ENCODE measurements at places on chromosomes 16 and 17.

DNA sequence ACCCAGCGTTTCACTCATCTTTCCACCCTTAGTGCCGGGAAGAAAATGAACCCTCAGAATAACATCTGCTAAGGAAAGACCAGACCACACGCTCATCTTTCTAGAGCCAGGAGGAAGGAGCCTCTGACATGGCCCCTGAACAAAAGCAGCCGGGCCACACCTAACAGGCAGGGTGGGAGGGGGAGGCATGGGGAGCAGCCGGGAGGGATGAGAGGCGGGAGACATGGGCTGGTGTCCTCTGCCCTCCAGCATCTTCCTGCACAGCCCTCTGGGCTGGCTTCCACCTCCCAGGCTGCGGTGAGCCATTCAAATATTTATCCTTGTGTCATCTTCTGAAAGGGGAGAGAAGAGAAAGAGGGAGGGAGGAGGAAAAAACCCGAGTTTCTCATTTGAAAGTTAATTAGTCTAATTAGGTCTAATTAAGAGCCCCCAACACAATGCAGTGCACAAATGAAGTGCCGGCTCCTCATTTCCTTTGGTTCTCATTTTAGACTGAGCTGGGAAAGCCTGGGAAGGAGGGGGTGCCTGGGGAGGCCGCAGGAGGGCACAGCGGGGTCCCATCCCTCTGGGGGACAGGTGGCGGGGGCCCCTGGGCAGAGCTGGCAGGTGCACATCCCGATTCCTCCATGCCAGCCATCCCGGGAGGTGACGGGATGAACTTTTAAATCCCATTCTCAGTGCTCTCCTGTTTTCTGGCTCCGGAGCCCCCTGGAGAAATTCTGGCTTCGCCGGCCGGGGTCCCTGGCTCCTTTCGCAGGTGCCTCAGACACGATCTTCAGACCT, 90.5 kb downstream of the ENGASE start:
- no peak for DNase-seq

DNA sequence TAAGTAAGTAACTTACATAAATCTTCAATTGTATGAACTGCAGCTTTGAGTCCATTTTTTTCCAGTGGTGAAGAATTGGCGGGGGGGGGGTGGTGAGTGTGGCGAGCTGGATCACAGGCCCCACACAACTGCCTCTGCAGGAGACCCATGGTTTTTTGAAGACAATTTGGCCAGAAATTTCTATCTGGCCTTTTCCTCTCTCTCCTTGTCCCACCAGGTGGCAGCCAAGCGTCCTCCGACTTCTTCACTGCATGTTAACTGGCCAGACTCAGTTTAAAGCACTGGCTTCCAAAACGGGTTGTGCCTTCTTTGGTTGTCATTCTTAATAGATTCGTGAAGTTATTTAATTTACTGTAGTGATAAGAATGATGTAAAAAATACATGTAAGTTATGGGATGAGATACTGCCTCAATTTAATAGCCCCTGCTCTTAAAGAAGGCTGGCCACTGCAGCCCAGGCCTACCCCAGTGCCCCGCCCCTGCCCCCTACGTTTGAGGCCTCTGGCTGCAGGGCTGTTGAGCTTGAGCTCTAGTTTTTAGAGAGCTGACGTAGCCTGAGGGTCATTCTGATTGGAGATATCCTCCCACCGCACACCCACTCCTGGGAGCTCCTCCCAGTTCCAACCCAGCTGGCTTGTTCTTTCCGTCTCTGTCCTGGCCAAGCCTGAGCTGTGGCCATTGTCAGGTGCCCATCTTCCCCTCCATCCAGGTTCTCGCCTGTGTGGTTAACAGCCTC, 36.4 kb downstream of the AKAP1 start:
- peak; percentile 21 for DNase-seq

- no peak for DNase-seq
These were observed 2.5 kb downstream of the ADPRM start for GRCh38 chr17:10699856-10700255.

DNA sequence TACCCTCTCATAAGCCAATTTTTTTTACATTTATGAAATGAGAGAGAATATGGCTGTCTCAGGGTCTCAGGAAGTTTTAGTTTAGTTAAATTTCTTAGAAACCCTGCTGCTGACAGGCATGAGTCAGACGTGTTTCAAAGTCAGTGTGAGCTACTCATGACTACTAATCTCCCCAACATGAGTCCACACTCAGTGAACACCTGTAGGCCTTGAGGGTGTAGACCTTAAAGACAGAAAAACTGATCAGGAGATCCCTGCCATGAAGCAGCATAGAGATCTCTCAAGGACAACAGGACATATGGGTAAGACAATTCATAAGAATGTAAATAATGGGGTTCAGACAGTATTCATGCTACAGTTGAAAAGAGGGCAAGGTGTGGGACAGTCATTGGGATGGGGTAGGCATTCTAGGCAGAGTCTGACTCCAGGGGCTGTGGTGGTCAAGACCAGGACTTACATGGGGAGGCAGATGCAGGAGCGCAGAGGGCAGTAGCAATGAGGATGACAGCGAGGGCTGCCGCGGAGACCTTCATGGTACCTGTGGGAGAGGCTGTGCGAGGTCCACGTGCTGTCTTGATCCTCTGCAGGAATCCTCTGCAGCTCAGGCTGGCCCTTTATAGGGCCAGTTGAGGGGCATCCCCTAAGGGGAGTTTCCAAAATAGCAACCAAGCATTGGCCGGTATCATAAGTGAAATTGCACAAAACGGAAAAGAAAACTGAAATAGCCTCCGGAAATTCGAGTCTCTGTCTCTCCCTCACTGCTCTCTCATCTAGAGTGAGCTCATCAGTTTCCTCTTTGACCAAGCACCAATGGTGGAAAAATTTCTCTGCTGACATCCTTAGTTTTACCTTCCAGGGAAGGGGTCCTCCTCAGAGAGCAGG, at the start of gene CCL5:
CCL5 (minus strand) TSS at position 588 of the 882 bp plus-strand sequence.
- DNase-seq, result peak; percentile 97

- DNase-seq, result no peak
These were observed 24.2 kb upstream of the NLRP1 start for GRCh38 chr17:5608399-5609112.

DNA sequence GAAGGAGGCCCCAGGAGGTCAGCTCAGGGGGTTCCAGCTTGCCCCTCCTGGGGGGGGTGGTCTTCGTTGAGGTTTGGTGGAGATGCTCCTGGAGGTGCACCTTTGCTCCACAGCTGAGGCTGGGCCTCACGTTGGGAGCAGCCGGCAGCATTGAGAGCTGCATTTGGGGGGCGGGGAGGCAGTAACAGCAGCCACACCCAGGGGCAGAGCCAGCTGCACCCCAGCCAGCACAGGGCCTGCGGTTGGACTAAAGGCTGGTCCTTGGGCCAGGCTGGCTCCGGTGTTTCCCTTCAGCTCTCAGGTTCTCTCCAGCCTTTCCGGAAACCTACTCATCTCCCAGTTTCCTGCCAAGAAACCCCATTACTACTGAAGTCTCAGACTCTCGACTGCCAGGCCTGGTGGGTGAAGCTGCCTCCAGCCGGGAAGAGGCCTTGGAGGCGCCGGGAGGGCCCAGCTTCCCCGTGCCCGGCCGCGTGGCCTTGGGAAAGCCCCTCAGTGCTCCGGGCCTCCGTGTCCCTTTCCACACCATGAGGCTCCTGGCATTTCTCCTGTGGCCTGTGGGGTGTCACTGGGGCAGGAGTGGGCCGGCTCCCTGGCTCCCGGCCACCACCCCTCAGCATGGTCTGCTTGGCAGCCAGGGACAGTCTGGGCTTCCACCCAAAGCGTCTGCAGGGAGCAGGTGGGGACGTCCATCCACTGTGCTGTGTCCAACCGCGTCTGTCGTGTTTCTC, 14.0 kb upstream of the BAIAP2 start:
- no peak for DNase-seq

DNA sequence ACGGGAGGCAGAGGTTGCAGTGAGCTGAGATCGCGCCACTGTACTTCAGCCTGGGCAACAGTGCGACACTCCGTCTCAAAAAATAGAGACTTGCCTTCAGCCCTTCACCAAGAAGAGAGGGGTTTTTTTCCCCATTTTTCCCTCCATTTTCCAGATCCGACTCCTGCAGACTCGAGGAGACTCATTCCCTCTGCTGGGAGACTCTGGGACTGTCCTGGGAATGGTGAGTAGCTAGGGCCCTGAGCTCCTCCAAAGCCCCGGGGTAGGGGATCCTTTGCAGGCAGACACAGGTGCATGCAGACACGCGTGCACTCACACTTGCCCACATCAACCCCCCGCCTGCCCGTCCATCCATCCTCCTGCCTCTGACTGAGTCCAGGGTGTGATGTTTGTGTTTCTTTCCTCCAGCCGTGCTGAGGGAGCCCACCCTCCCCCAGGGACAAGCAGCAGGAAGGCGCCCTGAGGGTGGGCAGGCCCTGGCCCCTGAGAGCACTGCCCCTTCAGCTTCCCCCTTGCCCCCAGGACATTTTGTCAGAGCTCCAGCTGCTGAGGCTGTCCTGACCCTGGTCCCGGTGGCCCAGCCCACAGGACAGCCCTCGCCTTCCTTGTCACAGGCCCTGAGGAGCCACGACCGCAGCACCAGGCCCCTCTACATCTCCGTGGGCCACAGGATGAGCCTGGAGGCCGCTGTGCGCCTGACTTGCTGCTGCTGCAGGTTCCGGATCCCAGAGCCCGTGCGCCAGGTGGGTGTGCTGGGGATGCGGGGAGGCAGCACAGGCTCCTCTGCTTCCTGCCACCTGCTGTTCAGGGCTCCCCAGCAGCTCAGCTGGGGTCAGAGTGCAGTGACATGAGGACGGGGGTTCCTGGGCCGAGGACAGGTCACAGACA, 10.2 kb downstream of the ENDOV start:
- DNase-seq, result no peak

- peak; percentile 28 for DNase-seq
These were observed 1.1 kb downstream of the ABCA10 start for GRCh38 chr17:69227541-69227940.

GRCh38 chr17:27506348-27507218, 50.3 kb downstream of the KSR1 start:
- no peak for DNase-seq
